ENCODE measurements at places on chromosomes 5 and 9.

- no peak for DNase-seq
Measured at GRCh38 chr9:534886-535285, 306.6 kb upstream of the DMRT1 start.

GRCh38 chr9:93613174-93613573 is 36.8 kb downstream of the PHF2 start:
- DNase-seq = no peak

GRCh38 chr5:150801117-150801927 is 22.8 kb downstream of the SMIM3 start:
- DNase-seq = peak; percentile 61

DNA sequence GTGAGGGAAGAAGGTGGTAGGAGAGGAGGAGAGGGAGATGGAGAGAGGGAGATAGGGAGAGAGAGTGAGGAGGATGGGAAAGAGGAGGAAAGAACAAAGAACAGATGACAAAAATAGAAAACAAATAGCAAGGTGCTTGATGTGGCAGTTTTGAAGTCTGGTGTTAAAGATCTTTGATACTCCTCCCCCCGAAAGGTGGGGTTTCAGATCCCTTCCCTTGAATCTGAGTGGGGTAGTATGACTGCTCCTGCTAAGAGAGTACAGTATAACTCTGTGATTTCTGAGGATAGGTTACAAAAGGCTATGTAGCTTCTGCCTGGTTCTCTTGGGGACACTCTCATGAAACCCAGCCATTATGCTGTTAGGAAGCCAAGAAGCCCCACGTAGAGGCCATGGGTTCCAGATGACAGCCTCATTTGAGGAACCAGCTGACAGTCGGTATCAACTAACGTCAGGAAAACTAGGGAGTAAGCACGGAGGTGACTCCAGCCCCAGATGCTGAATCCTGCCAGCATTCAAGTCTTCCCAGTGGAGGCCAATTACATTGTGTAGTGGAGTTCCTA is 102.1 kb downstream of the FANCC start:
- no peak for DNase-seq

DNA sequence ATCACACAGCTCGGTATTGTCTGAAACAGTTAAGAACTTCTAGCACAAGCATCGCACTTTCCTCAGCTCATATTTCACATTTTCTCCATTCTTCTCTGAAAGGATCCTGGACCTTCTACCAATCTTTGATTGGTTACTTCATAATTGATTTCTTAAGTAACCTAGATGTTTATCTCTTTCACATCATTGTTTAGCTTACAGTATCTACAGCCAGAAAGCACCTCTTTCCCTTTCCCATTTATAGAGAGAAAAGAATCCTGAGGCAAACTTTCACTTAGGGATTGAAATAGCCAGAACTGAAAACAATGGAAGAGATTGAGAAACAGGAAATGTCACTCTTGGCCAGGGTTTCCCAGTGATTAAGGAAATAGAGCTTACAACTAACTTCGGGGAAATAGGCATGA is 2.5 kb downstream of the IL33 start:
- DNase-seq = no peak

DNA sequence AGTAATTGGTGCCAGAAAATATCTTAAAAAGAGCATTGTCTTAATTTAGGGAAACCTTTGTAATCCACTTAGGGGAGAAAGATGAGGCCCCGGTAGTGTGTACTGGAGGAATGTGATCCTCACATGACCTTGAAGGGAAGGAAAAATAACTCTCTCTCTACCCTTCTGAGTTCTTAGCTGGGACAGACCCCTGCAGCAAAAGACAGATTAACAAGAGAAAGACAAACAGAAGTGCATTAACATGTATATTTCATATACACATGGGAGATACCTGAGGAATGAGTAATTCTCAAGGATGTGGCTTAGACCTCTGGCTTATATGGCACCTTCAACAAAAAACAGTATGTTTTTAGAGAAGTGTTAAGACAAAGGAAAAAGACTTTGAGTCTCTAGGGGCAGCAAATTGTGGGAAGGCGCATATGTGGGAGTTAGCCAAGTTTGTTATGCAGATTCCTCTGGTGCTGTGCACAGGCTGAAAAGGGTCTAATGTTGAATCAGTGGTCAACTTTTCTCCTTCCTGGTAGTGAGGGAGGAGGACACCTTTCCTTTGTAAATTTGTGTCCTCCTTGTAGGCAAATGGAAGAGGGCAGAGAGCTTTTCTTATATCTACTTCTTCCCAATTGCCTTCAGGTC is 138.8 kb downstream of the LRRC70 start:
- no peak for DNase-seq

Data from natural killer cell treated with Interleukin-12 subunit alpha and Interleukin-12 subunit beta and Interleukin-15 and Interleukin-18, amount 100 ng/mL, for 72 hours (primary cell).